ENCODE measurements at places on chromosomes 1 and 21.
A peak's percentile ranks its signal among the peaks of the same experiment; 100 is the strongest.

DNA sequence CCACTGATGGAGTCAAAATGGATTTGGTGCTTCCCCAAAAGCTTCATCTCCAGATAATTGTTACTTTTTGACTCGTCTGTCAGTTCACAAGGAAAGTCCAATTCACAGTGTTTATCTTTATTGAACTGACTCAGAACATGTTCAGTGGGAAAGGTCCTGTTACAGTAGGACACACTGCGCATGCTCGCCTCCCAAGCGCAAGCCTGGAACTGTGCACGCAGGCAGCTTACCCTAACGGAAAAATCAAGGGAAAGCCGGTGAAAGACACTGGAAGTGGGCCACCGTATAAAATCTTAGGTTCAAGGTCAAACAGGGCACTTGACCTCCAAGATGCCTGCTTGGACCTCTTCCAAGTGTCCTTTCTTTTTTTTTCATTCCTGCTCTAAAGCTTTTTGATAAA, 174.6 kb downstream of the USP25 start:
- DNase-seq, result no peak

DNA sequence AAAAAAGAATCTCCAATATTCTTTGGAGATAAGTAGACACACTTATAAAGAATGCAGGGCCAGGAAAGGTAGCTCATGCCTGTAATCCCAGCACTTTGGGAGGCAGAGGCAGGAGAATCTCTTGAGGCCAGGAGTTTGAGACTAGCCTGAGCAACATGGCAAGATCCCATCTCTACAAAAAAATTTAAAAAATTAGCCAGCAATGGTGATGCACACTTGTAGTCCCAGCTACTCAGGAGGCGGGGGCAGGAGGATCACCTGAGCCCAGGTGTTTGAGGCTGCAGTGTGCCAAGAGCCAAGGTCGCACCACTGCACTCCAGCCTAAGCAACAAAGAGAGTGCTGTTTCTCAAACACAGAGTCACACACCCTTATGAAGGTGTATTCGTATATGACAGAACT, 385.0 kb downstream of the SMYD3 start:
- no peak for DNase-seq

- peak; percentile 47 for DNase-seq
Measured at GRCh38 chr1:40612345-40612831, 53.1 kb downstream of the RIMS3 start.

- no peak for DNase-seq
Measured at GRCh38 chr1:156527584-156527983, 27.0 kb upstream of the MEF2D start.

- no peak for DNase-seq
Measured at GRCh38 chr1:43207229-43207853, 35.2 kb downstream of the CFAP57 start.

DNA sequence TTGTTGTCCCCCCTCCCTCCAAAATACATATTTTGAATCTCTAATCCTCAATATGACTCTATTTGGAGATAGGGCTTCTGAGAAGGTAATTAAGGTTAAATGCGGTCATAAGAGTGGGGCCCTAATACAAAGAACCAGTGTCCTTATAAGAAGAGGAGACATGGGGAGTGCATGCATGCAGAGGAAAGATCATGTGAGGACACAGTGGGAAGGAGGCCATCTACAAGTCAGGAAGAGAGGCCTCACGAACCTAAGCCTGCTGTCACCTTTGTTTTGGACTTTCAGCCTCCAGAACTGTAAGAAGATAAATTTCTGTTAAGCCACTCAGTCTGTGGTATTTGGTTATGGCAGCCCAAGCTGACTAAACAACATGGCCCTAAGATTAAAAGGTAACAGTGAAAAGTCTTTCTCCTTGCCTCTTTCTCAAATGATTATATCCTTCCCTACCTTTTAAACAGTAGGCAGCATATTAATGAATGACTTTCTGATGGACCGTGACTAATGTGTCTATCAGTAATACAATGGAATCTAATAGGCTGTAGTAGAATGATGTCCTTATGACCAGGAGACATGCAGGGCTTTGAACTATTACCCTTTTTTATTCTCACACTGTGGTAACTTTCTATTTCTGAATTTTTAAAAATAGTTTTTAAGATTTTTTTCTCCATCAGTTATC, 40.6 kb upstream of the ST6GALNAC3 start:
- no peak for DNase-seq

GRCh38 chr21:15928686-15929425, 199.1 kb downstream of the USP25 start:
- DNase-seq, result no peak

GRCh38 chr1:156675210-156676113, 1.7 kb downstream of the NES start:
- no peak for DNase-seq

- no peak for DNase-seq
Measured at GRCh38 chr1:45018599-45019230, 6.7 kb downstream of the UROD start.

- no peak for DNase-seq
Measured at GRCh38 chr1:19087737-19088594, 122.1 kb downstream of the UBR4 start.

DNA sequence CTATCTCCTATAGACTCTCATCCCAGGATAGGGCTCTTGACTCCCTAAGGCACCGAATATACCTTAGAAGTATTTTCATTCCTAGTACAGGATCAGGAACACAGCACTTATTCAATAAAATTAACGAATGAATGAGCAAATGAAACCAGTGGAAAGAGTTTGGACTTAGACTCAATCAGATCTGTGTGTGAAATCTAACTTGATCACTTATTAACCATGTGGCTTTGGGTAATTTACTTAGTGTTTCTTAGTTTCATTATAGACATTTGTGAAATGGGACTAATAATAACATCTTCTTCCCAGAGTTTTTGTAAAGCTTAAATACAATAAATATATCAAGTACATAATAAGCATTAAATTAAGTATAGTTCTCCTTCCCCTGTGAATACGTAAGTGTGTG, 230.1 kb downstream of the ADGRL2 start:
- no peak for DNase-seq

GRCh38 chr1:42692911-42693310, 10.7 kb downstream of the YBX1 start:
- DNase-seq, result no peak

DNA sequence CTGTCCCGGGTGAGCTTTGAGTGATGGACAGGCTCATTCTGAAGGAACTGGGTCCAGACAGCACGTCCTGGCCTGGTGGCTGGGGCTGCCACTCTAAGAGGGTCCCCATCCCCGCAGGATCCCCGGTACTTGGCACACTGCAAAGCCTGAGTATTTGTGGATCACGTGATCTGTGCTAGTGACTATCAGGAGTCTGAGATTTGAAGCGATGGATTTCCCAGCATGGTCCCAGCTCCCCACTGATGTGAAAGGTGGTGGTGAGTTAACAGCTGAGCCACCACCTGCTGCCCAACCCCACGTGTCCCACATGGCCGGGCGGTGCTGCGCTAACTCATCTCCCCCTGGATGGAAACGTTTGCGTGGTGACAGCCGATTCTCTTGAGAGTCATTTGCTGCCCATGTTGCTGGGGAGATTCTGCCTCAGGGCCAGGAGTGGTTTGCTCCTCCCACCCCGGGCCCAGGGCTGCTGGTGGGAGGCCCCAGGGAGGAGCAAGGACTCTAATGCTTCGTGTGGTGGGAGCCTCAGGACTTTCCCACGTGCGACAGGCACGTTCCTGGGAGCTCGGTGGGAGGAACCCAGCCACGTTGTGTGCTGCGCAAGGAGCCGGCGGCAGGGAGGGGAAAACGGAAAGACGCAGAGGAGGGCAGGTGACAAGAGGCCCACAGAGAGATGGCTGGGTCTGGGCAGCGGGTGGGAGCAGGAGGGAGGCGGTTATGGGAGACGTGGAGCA, 15.1 kb downstream of the FAAP20 start:
- no peak for DNase-seq

DNA sequence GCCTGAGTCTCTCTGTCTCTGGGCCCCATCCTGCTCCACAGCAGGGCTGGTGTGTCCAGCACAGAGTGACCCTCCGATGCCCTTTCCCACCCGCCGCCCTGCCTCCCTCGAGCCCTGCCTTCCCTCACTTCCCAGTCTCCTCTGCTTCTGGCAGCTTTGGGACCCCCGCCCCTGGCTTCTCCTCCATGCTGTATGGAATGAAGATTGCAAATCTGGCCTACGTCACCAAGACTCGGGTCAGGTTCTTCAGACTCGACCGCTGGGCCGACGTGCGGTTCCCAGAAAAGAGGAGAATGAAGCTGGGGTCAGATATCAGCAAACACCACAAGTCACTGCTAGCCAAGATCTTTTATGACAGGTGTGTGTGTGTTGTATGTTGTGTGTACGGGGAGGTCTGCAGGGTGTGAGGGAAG, 14.3 kb downstream of the MOV10 start:
- no peak for DNase-seq

GRCh38 chr1:154342132-154342531, 16.8 kb downstream of the ATP8B2 start:
- no peak for DNase-seq

Data from stimulated activated CD8-positive, alpha-beta memory T cell treated with anti-CD3 and anti-CD28 coated beads, Interleukin-2, amount 100 ng/mL, for 1 hour (primary cell).